Iris pigment epithelial cell (primary cell): ENCODE measurements at places on chromosomes 12 and 14.

DNA sequence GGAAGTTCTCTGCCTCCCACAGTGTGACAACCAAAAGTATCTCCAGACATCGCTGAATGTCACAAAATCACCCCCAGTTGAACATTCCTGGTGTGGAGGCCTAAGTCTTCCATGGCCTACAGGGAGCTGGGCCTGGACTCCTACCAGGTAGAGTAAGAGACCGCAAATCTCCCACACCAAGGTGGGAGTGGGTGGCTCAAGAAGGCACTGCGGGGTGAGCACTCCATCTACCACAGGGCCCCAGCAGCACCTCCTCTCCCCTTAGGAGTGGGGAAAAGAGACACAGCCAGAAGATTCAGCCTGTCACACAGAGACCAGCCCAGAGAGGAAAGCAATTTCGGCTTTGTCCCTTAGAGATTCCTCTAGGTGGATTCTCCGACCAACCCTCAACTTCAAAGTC lies 25.5 kb downstream of the LRTM2 start:
- DNase-seq = no peak

GRCh38 chr14:29528889-29529288 lies 398.8 kb downstream of the PRKD1 start:
- DNase-seq = peak; percentile 8

DNA sequence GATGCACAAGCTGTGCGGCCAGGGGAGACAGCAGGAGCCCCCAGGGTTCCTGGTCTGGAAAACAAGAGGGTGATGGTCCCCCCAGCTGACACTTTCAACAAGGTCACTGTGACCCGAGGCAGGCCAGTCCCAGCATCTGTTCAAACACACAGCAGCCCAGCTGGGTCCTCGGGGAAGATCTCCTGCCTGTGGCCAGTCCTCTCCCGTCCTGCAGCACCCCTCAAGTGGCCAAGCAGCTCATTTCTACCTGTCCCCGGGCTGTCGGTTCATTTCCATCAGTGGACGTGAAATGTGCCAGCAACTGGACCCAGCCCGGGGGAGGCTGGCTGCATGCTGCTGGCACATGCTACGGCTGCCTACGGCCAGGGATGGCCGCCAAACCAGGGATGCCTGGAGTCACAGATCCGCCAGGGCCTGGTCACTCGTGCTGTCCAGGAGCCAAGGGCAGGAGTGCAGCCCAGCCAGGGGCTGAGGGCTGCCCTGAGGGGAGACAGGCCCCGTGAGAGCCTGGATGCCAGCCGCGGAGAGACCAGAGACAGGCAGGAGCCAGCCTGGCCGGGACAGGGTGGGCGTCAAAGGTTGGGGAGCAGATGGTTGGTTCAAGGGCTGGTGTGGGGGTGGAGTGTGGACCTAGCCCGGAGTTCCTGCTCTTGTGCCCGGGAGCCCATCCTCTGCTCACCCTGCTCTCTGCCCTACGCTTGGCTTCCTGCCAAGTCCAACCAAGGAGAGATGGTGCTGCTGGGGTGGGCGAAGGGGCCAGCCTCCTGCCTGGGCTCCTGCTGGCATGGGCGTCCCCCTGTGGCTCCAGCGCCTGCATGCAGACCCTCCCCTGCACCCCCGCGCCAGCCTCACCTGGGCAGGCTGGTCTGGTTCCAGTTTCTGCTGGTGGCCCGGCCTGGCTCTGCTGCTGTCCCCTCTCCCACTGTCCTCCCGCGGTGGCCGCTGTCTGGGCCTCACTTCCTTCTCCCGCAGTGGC lies 143.8 kb downstream of the ADGRD1 start:
- DNase-seq = no peak

DNA sequence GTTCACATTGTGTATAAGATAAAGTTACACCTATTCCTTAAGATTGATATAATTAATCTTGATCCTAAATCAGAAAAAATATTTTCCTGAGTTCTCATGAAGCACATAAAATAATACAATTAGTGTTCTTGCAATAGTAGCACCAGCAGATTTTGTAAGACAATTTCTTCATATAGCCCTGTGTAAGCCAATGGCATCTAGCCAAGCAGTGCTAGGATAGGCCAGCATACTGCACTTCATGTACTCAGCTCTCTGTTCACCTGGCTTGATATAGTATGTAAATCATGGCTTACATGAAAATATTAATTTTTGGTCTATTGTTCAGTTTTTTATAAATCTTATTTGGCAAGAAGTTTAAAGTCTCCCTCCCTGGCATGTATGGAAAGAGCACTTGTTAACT lies 1.9 kb downstream of the KLRF2 start:
- peak; percentile 29 for DNase-seq

- DNase-seq = no peak
These were observed 56.0 kb downstream of the TTC9 start for GRCh38 chr14:70697701-70698100.

GRCh38 chr14:80784820-80785219 lies 156.7 kb downstream of the CEP128 start:
- peak; percentile 58 for DNase-seq

DNA sequence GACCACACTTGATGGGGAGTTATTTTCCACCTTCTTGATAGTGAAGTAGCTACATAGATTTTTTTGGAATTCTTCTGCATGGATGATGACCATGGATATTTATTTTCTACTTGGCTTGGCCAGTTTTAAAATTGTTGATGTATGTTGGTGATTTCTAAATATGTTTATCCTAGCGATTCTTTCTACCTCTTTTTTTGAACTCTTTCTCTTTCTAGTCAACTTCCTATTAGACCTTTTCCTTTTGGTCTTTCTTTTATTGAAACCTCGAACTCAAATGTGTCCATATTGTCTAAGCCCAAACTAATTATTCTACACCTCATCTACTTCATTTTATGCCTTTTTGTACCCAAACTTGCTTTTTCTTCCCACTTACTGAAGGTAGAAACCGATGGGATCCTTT lies 37.0 kb downstream of the CCDC91 start:
- no peak for DNase-seq

GRCh38 chr14:101201535-101202151 lies 298.1 kb upstream of the RTL1 start:
- DNase-seq = no peak

GRCh38 chr12:57389033-57389432 lies 41.8 kb downstream of the R3HDM2 start:
- peak; percentile 93 for DNase-seq

- DNase-seq = no peak
These were observed 19.9 kb upstream of the BDKRB2 start for GRCh38 chr14:96184737-96185136.

GRCh38 chr12:18640321-18640955 lies 97.4 kb downstream of the PLCZ1 start:
- no peak for DNase-seq

GRCh38 chr14:50875359-50876070 lies 3.7 kb downstream of the ABHD12B start:
- peak; percentile 29 for DNase-seq

DNA sequence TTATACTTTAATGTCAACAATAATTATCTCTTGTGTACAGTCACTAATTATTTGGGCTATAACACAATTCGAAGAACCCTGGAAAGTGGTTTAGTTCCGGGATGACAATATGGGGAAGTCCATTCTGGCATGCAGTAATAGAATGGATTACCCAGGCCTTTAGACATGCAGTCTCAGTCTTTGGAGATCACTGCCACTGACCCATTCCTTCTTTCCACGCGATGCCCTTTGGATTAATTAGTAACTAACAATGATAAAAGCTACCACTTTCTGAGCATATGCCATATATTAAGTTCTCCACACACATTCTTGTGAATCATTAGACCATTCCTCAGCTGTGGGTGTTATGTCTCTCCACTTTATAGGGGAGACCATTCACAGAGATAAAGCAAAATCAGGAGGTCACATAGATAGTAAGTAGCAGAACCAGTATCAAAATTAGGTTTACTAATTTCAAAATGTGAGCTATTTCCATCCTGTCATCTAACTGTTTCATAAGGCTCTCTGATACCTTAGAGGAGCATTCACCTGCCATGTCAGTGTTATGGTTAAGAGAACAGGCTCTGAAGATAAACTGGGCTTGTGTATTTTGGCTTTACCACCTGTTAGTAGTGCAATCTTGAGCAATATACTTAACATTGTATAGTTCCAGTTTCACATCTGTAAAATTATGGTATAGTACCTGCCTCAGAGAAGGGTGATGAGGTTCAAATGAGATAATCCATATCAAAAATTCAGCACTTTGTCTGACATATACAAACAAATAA lies 27.2 kb upstream of the KCNJ8 start:
- DNase-seq = no peak

DNA sequence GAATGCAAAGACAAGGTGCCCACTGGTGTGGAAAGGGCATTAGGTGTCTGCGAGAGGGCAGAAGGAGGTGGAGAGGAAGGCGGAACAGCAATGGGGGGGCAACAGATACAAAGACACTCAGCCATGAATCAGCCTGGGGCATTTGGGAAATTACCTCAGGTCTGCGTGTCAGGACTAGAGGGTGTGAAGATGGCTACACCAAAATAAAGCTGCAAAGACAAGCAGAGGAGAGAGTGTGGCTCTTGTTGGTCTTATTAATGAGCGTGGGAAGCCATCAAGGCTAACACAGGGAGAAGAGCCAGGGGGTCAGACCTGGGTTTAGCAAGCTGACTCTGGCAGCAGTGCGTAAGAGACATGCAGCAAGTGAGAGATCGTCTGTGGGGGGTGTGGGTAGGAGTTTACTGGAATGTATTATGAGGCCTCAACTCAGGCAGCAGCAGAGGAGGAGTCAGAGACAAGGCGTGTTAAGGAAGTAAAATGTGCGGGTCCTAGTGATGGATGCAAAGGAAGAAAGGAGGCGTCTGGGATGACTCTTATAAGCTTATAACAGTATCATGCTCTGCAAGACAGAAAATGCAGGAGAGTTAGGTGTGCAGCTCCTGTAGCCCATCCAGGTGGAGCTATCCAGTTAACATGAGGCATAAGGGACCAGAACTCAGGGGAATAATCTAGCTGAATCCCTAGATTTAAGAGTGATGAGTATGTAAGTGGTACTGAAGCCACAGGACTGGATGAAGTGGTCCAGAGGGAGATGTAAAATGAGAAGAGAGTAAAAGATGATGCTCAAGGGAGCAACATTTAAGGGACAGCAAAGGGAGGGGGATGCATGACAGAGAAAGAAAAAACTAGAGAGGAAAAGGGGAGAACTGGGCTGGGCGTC lies 50.4 kb downstream of the KCNK10 start:
- no peak for DNase-seq

- DNase-seq = no peak
These were observed 1.7 kb upstream of the JPH4 start for GRCh38 chr14:23580152-23580926.

DNA sequence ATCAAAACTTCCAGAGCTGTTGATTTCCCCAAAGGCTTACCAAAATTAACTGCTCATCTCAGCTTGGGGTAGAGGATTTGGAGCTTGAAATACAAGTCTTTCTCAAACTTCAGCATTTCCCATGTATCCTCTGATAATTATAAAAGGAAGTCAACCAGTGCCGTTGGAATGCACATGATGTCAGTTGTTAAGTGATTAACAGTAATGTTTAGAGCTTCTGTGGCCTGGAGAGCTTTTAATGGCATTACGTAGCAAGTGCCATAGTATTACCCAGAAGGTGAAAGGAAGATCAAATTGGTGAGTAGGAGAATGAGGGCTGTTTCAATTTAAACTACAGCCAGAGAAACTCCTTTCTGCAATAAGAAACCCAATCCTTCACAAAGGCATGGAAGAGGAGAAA lies 62.5 kb upstream of the PTPRR start:
- DNase-seq = peak; percentile 59

DNA sequence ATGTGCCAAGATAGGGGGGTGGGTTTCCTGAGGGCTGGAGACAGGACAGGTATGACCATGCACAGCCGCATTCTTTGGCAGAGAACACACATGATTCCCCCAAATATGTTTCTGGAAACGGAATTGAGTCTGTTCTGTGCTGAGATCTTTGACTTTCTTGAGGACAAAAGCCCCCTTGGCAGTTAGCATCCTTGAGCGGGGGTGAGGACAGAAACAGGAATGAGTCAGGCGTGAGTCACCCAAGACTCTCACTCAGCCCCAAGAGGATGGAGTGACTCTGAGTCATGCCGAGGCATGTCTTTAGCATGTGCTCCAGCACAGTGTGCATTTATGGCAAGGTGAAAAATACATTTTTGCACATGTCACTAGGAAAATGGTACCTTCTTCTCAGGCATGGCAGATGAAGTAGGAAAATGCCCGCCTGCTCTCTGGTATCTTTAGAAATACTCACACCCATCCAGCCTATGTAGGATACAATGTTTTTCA lies 52.1 kb downstream of the DAD1 start:
- peak; percentile 99 for DNase-seq

GRCh38 chr12:117820216-117820907 lies 148.4 kb downstream of the KSR2 start:
- no peak for DNase-seq

- no peak for DNase-seq
These were observed 23.2 kb downstream of the PRKCH start for GRCh38 chr14:61344437-61345150.

- DNase-seq = no peak
These were observed 140.0 kb downstream of the DPF3 start for GRCh38 chr14:72753879-72754400.

- DNase-seq = peak; percentile 10
These were observed 746.4 kb upstream of the FLRT2 start for GRCh38 chr14:84783511-84783910.

DNA sequence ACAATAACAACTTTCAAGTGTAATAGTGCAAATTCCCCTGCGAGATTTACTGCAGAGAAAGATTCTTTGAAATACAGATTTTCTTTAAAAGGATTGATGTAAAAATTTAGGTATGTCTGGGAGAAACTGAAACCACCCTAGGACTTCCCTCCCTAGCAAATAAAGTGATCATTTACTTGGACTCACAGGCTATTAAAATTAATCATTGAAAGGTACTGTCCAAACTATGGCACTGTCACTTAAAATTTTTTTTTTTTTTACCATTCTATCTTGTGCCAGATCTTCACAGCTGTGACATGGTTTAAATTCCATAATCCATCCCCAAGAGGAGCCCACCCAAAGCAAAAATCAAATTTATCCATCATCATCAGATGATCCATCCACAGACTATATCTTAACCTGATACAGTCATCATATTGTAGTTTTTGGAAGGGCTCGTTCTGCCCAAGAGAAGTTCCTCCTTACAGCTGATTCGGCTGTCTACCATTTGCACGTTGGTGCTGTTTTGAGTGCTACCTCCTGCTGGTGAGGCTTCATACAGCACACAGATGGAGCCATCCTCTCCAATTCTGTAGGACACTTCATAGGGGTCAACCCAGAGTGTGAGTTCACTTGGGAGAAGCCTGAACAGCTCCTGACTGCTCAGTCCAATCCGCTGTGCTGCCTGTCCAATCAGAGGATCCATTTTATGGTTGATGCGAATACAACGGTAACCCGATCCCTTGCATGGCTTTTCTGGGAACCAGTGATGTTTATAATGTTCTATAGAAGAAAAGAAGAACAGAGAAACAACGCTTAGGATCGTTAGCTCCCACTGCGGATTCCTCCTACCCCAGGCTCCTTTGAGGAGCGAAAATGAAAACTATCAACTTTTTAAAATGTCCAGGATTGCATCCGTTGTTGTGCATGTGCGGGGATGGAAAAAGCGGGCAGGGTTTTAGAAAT lies 1.7 kb downstream of the BTG1 start:
- DNase-seq = peak; percentile 99

GRCh38 chr14:47366006-47366405 lies 309.4 kb downstream of the MDGA2 start:
- DNase-seq = no peak
